Suppressor macrophage treated with lipopolysaccharide for 1 hour (primary cell): ENCODE measurements at places on chromosomes 2 and 18.

GRCh38 chr2:127578411-127578810, 42.9 kb downstream of the MYO7B start:
- no peak for DNase-seq

- peak; percentile 62 for DNase-seq
These were observed 215.1 kb upstream of the TRIB2 start for GRCh38 chr2:12501469-12502158.

DNA sequence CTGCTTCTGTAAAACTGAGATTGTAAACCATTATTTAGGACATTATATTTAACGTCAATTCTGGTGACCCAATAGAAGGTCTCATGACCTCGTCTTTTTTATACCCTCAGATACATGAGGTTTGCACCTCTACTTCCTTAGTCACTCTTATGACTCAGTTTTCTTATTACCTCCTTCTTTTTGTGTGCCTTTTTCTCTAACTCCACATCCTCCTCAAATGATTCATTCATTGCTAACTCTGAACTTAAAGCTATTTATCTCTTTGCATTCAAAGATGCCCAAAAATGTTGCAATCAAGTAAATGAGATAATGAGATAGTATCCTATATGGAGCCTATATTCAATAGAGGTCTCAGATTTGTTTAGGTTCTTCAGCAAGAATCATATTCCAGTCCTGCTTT, 121.0 kb upstream of the KYNU start:
- peak; percentile 47 for DNase-seq

DNA sequence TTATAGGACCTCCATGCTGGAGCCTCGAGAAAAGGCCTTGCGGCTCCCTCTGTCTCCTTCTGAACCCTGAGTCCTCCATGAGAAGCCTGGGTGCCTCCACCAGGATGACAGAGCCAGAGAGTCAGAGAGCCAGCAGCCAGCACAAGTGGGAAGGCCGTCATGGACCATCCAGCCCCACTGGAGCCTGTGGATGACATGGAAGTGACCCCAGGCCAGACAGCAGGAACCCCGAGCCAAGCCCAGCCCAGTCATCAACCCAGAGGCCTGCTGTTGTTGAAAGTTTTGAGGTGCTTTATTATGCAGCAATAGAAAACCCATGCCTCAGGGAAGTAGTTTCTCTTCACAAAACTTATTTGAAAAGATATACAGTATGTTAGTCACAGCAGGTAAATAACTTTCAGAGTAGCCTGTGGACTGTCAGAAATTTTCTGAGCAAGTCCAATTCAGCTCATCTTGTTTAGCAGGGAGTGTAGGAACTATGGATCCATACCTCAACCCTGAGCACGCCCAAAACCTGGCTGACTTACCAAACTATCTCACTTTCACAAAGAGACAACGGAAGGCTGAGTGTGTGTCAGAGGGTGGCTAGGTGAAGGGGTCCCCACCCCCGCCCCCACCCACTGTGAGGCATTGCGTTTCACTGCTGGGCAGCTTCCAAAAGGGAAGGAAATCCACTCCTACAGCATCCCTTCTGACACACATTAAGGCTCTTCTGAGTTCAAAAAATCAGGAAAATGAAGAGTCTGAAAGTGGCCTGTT, 79.9 kb upstream of the NDUFV2 start:
- DNase-seq, result peak; percentile 58

DNA sequence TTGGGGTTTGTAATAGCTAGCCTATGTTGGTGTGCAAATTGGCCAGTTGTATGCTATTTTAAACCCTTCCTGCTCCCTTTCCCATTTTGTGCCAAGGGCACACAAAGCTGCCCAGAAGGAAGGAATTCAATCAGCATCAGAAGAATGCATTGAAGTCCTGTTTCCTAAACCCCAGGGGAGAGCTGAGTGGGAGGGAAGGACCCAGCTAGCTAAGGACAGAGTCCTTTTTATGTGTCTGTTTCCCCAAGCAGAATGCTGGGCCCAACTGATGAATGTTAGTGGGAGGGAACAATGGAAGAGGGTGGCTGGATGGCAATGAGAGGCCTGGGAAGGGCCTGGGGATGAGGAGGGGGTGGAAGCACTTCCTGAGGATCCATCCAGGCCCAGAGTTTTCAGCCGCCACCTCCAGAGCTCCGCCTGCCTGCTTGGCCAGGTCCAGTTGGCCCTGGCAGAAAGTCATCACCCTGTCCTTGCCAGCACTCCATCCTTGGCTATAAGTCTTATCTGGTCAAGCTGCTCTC, 32.7 kb downstream of the MEX3C start:
- no peak for DNase-seq

DNA sequence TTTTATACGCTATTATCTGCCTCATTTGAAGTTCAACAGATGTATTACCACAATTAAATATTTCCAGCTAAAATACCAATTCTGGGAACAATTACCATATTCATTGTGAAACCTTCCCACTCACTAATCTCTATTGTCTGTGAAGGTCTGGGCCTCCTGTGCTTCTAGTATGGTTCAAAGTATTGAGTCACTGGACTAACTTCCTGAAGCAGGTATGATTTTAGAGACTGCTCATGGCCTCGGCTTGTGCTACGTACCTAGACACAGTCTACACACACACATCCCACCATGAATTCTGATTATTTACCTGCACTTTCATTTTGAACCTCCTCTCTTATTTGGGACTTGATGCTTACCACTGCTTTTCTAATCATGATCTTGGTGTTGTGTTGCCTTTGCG, 180.7 kb upstream of the EPHA4 start:
- no peak for DNase-seq

DNA sequence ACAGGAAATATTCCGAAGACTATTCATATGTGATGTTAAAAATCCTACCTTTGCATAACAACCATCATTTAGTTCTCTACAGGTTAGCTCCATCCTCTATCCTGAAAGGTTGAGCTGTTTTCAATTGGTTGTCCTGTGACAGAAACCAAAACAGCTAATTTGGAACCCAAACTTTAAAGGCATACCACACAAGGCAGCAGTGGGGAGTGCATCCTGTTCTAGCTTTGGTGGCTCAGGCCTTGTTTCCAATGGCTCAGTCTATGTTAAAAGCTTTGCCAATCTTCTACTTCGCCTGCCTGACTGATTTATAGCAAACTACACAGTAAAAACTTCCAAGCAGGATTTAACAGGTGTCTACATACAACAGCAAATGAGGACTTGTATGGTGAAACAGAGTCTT, 3.2 kb downstream of the CD226 start:
- no peak for DNase-seq

- DNase-seq, result no peak
These were observed 1651.8 kb downstream of the DPP10 start for GRCh38 chr2:116094196-116094595.

GRCh38 chr2:207770602-207771404, 1.1 kb upstream of the FZD5 start:
- DNase-seq, result peak; percentile 24

- DNase-seq, result no peak
These were observed 133.7 kb downstream of the RHBDD1 start for GRCh38 chr2:226969417-226970080.

- no peak for DNase-seq
These were observed 477.2 kb downstream of the TRIB2 start for GRCh38 chr2:13193900-13194299.

DNA sequence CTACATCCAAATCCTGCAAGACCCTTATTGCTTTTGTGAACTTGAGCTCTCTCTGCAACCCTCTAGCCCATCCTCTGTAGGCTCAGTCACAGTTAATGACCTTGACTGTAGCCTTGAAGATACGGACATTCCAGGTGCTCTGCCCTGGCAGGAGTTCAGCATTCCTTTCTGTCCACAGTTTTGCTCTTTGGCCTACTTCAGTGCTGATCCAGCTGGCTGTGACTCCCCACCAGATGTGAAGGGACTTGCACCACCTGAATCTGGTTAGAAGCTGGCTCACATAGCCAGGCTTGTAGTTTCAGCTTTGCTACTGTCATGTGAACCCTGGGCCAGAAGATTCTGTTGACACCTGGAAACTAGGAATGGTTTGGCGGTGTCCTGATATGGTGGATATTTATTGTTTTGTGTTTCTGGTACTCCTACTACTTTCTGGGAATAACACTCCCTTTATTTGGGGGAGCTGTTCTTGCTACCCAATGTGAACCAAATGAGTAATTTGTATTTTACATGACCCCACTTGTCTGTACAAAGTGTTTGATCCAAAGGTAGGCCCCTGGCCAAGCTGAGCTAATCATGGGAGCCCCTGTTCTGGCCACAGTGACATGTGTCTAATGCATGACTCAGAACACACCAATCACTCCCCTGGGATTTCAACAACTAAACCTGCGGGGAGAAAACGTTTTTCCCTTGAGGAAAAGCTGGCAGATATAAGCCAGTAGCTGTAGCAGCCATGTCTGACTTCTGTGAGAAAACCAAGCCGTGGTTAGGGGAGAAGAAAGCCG, 73.4 kb downstream of the CDCA7 start:
- no peak for DNase-seq

GRCh38 chr2:10990561-10991111, 78.9 kb downstream of the KCNF1 start:
- DNase-seq, result peak; percentile 38
